Esophagus (tissue), 2 donors: ENCODE measurements at places on chromosomes 3 and 15. TPM values are rescaled to one million over a fixed set of nuclear protein-coding genes. Genes with fewer than 3 reads are reported as not detected.

Gene KCNMB3
- 0.74 TPM for polyA plus RNA-seq

Gene ANKRD34C
- not detected for polyA plus RNA-seq

Gene EPHB1
- 0.38 TPM for polyA plus RNA-seq

Gene GNAT1
- 0.07 TPM for polyA plus RNA-seq
